ENCODE measurements at places on chromosomes 2 and 18.

GRCh38 chr2:216030216-216030615 lies 16.9 kb upstream of the MREG start:
- DNase-seq, result no peak

GRCh38 chr2:190903693-190904450 lies 23.3 kb downstream of the GLS start:
- DNase-seq, result no peak

DNA sequence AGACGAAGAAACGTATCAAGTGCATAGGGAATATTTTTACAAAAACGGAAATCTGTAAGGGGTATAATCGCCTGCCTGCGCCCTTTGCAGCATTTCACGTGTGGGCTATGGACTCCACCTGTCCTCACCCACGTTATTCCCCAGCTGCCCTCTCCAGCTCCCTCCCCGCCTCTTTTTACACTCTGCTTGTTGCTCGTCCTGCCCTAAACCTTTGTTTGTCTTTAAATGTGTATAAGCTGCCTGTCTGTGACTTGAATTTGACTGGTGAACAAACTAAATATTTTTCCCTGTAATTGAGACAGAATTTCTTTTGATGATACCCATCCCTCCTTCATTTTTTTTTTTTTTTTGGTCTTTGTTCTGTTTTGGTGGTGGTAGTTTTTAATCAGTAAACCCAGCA lies 169.4 kb upstream of the SIX3 start:
- DNase-seq, result no peak

DNA sequence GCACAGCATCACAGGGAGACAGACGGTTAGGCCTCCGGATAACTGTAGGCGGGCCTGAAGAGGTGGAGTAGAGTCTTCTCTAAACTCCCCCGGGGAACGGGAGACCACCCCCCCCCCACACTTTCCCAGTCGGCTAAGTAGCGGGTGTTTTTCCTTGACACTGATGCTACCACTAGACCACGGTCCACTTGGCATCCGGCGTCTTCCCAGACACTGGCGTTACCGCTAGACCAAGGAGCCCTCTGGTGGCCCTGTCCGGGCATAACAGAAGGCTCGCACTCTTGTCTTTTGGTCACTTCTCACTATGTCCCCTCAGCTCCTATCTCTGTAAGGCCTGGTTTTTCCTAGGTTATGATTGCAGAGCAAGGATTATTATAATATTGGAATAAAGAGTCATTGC lies 25.7 kb upstream of the NCL start:
- DNase-seq, result no peak

DNA sequence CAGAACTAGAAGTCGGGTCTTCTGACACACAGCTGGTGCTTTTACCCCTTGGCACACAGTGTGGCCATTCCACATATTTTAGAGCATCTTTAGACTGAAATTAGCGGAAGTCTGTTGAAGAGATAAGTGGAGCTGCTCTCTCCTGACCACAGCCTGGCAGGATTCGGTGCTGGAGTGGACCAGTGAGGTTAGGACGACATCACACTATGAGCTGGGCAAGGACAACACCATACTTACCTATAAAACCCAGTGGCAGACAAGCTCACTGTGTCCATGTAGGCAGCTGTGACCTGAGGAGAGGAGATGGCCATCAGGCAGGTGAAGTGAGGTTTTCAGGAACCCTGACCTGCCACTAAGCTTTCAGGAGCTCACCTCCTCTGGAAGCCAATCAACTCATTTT lies 70.1 kb downstream of the XDH start:
- DNase-seq, result no peak

GRCh38 chr2:39133215-39133851 lies 12.5 kb upstream of the SOS1 start:
- DNase-seq, result no peak

- DNase-seq, result no peak
Observed at GRCh38 chr2:184215745-184216144, 382.6 kb upstream of the ZNF804A start.

DNA sequence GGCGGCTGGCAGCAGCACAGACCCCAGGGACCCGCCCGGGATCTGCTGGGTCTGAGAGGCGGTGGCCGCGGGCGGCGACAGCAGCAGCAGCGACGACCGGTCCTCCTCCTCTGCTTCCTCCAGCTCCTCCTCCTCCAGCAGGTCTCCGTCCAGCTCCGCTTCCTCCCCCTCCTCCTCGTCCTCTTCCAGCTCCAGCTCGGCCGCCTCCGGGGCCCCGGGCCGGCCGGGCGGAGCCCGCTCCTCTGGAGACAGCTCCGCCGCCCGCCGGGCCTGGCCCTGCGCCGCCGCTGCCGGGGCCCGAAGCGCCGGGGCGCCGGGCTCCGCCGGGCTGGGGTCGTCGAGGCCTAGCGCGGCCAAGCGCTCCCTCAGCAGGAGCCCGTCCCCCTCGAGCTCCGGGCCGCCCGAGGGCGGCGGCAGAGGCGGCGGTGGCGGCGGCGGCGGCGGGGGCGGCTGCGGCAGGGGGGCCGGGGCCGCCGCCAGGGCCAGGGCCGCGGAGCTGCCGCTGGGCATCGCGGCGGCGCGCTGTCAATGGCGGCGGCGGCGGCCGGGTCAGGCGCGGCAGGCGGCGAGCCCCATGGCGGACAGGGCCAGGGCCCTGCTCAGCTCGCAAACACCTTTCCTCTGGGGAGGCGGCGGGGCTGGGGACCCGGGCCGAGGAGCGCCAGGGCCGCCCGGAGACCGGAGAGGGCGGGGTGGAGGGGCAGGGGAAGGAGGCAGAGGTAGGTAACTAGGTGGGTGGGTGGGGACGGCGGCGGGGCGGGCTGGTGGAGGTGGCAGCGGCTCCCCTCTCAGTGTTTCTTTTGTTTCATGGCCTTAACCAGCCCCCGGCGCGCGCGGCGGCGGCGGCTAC lies 445 bp downstream of the MEX3C start:
- peak; percentile 73 for DNase-seq

GRCh38 chr2:40150266-40150665 lies 301.6 kb downstream of the SLC8A1 start:
- DNase-seq, result no peak

GRCh38 chr2:66268756-66269155 lies 166.2 kb upstream of the MEIS1 start:
- peak; percentile 73 for DNase-seq

DNA sequence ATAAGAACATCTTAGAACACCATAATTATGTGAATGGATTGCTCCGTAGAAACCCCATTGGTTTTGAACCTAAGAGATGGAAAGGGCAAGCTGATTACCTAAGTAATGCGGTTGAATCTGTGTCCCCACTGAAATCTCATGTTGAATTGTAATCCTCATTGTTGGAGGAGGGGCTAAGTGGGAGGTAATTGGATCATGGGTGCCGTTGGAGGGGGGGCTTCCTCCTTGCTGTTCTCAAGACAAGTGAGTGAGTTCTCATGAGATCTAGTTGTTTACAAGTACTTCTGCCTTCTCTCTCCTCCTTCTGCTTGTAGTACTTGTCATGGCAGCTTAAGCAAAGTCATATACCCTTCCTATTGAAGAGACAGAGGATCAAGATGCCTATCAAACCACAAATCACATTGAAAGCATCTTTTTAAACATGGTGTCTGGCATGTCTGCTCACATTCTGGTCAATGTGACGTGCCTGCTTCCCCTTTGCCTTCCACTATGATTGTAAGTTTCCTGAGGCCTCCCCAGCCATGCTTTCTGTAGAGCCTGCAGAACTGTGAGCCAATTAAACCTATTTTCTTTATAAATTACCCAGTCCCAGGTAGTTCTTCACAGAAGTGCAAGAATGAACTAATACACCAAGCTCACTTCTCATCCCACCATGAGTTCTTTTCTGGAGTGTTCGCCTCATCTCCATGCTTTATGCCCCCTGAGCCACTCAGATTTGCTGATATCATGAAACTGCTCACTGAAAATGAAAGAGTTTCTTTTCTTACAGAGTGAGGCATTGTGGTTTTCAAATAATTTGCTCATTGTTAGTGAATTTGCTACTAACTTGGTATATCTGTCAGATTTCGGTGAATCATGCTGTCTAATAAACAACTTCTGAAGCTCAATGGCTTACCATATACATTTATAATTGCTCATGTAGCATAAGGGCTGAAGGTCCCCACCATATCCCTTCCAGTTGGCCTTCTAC lies 23.6 kb downstream of the KCNE4 start:
- DNase-seq, result no peak

DNA sequence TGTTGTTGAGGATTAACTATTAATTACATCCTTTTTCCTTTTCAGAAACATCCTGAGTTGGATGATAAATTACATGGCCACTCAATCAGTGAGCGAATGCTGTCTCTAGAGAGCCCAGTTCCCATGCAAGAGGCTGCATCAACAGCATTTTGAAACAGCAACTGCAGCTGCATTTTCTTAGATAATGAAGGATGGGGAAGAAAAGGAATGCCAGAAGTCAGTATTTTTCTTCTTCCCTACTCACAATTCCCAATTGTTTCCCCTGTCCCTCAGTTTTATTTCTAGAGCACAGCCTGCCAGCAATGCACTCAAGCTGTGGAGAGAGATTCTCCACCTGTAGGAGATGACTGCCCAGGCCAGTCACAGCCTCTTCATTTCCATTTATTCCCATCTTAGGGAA lies 6.9 kb downstream of the SCN7A start:
- no peak for DNase-seq

DNA sequence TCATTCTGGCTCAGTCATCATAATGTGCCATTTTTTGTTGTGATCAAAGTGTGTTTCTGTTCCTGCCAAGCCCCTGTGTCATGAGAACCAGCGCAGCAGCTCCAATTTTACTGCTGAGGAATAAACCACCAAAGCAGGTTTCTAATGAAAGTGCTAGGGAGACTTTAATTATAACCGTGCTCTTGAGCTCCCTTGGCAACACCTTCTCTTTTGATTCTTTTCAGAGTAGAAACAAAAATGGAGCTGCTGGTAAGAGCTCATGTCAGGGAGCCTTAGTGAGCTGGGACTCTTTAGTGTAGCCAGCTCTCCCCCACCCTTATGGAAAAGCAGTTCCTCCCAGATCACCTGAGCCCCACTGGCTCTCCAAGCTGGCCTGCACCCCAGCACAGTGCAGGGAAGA lies 74.3 kb downstream of the LYPD1 start:
- DNase-seq, result no peak

GRCh38 chr2:64273524-64274398 lies 129.5 kb upstream of the PELI1 start:
- DNase-seq, result peak; percentile 92

- DNase-seq, result no peak
Observed at GRCh38 chr2:63743982-63744966, 97.4 kb upstream of the UGP2 start.

DNA sequence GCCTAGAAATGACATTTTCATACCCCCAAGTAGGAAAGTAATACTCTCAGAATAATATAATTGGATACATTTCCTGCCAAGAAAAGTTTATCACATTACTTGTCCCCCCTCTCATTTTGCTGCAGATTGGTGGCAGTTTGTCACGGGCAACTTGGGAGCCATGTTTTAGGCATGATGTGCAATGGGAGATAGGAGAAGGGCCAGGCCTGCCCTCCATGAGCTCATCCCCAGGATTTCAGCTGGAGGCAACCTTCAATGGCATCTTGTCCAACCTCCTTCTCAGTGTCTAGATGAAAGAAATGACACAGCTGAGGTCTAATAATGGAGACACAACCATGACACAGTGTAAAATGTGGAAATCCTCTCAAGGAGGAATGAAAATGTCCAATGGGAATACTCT lies 11.4 kb upstream of the RAB31 start:
- DNase-seq, result no peak

GRCh38 chr2:38743672-38744398 lies 7.3 kb downstream of the SRSF7 start:
- no peak for DNase-seq

- DNase-seq, result peak; percentile 70
Observed at GRCh38 chr2:219041252-219041651, at the start of gene CFAP65. Gene CFAP65, minus strand, starts transcription at chr2:219041516. Its CDS starts 2,468 bp downstream, at chr2:219039048.

DNA sequence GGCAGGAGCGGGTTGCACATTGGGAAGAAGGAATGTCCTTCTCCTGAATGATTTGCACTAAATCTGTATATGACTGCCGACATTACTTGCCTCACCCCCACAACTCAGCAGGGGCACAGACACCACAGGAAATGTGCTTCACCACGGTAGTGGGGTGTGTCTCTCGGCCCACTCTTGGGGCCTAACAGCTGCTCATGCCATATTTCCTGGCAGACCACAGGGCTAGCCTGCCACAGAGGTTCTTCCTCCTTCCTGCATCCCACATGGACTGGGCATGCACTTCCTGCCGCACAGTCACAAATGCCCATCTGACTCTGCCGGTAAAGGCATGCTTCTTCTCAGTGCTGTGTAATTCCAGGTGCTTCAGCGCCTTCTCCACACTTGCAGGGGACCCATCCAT lies 10.3 kb upstream of the PAPOLG start:
- DNase-seq, result no peak

- DNase-seq, result no peak
Observed at GRCh38 chr2:161223139-161223732, 63.0 kb downstream of the TANK start.

DNA sequence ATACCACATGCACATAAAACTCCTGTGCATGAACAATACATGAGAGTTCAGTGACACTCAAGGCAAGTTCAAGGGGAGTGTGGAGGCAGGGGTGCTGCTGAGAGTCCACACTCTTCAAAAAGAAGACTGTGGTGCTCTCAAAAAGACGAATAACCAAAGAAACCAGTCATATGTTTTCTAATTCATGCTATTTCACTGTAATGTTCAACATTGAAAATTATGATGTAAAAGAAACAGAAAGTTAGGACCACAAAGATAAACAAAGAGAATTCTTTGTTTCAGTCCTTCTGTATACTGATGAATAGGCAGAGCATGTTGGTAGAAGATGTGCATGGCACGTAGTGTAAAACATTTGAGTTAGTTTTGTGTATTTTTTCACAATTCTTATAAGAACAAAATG lies 864.2 kb upstream of the LRATD1 start:
- no peak for DNase-seq

- peak; percentile 87 for DNase-seq
Observed at GRCh38 chr2:125983364-125983763, 672.6 kb upstream of the GYPC start.

DNA sequence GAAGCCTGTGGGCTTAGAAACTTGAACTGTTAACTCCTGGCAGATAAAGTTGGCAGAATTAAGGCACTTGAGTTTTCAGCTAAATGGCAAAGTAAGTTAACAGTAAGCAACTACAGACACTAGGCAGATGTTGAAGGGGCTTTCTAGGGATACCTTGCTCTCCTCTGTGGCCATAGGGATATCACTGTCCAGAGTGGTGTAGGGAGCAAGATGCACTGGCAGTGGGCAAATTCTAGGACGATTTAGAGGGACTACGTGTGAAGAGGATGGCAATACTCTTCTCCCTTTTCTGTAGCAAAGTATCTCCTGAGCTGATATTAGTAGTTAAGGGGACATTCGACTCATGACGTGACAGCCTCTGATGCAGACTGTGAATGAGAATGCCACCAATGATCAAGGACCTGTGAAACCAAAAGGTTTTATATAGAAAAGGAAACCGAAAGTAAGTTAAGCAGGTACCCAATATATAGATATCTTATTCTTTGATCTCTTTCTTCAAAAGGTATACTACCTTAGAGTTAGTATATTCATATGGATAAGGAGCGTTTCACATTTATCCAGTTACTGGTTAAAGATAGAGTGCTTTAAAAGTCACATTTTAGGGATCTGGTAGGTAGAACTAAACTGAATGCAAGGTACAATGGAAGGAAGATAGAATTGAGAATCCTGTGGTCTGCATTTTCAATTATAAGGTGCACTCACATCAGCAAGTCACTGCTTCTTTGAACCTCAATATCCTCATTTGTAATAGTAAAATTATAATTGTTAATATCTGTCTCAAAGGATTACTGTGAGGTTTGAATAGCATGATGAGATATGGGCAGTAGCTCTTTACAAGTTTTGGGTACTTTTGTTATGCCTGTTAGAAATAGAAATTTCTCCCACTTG lies 106.4 kb downstream of the KCNH7 start:
- no peak for DNase-seq

GRCh38 chr2:26346454-26347053 lies at the start of gene ADGRF3:
Gene ADGRF3, minus strand, starts transcription at chr2:26346789. Its CDS starts 555 bp downstream, at chr2:26346234.
- DNase-seq, result peak; percentile 75
